Esophagus muscularis mucosa (tissue), 4 donors: ENCODE measurements at places on chromosomes 2 and 18.
A peak's percentile ranks its signal among the peaks of the same experiment; 100 is the strongest.

GRCh38 chr2:233593201-233593600 lies 24.2 kb upstream of the UGT1A8 start:
- H3K4me1 ChIP-seq, result no peaks in the 10 kb centered on the region
- H3K27me3 ChIP-seq, result no peaks in the 10 kb centered on the region
- H3K4me3 ChIP-seq, result no peak overlapping the region
- H3K27ac ChIP-seq, result no peak overlapping the region
- DNase-seq, result no peak

- no peak overlapping the region for H3K27ac ChIP-seq
- H3K27me3 ChIP-seq, result no peaks in the 10 kb centered on the region
- peaks cover 47% of the 10 kb centered on the region for H3K36me3 ChIP-seq
- DNase-seq, result no peak
- H3K4me3 ChIP-seq, result no peak overlapping the region
Observed at GRCh38 chr18:48818329-48819254, 132.2 kb downstream of the SMAD7 start.

DNA sequence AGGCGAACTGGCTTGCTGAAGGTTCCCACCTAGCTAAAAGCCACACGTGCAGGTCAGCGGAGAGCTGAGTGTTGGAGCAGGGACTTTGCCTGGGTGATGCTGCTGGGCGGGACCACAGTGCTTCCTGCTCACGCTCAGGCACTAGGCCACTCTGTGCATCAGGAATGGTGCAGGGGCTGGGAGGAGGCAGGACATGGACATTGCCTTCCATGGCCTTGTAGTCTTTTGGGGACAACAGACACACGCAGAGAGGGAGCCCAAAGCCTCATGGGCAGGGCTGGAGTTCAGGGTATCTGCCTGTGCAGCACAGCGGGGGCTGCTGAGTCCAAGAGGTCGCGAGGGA lies 207.2 kb downstream of the ZBTB7C start:
- H3K27ac ChIP-seq, result no peak overlapping the region
- H3K4me1 ChIP-seq, result peaks cover 7% of the 10 kb centered on the region
- DNase-seq, result no peak
- H3K27me3 ChIP-seq, result no peaks in the 10 kb centered on the region
- H3K36me3 ChIP-seq, result no peaks in the 10 kb centered on the region

GRCh38 chr2:135954020-135954601 lies 31.3 kb downstream of the DARS1 start:
- H3K4me3 ChIP-seq, result no peak overlapping the region
- H3K36me3 ChIP-seq, result no peaks in the 10 kb centered on the region
- H3K27me3 ChIP-seq, result no peaks in the 10 kb centered on the region
- no peak overlapping the region for H3K27ac ChIP-seq
- H3K4me1 ChIP-seq, result peaks cover 19% of the 10 kb centered on the region

DNA sequence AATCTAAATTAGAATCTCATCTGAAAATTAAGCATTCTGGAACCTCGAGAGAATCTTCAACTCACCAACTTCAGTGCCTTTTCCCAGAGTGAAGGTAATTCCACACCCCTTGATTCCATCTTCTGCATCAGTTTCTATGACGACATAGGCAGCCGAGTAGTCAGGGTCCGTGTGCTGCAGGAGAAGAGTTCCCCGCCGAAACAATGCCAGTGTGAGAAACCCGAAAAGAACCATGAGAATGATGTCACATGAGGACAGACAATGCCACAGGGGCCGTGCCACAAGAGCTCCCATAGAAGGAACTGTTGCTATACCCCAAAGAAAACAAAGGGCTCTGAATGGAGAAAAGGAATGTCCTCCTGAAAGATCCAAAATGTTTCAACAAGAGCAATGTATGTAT lies 6.0 kb downstream of the ENOSF1 start:
- H3K27ac ChIP-seq, result peak overlapping the region; percentile 60
- no peak overlapping the region for H3K4me3 ChIP-seq
- DNase-seq, result peak; percentile 19
- peaks cover 15% of the 10 kb centered on the region for H3K36me3 ChIP-seq

GRCh38 chr2:53786352-53786704 lies 425 bp downstream of the ASB3 start:
- H3K4me1 ChIP-seq, result peaks cover 69% of the 10 kb centered on the region
- peak overlapping the region; percentile 81 for H3K27ac ChIP-seq
- no peaks in the 10 kb centered on the region for H3K27me3 ChIP-seq
- no peaks in the 10 kb centered on the region for H3K36me3 ChIP-seq
- DNase-seq, result no peak

DNA sequence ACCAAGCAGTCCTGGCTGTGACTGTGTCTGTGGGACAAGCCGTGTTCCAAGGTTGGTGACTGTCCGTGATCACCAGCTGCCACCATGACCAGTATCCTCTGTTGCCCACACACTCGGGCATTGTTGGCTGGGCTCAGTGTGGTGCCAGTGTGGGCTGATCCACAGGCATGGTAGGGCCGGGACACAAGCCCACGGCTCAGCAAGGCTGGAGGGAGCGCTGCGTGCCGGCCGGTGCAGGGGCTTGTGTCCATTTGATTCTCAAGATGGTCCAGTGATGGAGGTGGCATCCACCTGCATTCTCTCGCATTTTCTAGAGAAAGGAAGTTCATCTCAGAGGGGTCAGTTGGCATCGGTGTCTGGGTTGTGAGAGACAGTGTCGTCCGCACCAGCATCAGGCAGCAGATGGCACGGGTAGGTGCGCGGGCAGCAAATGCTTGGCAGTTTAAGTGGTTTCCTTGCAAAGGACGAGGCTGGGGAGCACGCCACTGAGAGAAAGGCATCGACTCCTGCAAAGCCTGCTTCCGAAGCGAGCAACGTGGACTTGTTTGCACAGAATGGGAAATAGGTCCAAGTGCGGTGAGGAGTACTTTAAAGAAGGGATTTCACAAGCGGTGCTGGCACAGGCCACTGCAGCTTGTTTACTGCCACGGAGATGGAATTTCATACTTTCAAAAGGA lies 20.9 kb downstream of the TWIST2 start:
- no peaks in the 10 kb centered on the region for H3K27me3 ChIP-seq
- H3K36me3 ChIP-seq, result no peaks in the 10 kb centered on the region
- peak overlapping the region; percentile 59 for H3K27ac ChIP-seq
- H3K4me3 ChIP-seq, result no peak overlapping the region
- DNase-seq, result peak; percentile 96
